ENCODE measurements at places on chromosomes 5 and 9. TPM values are rescaled to one million over a fixed set of nuclear protein-coding genes. Genes with fewer than 3 reads are reported as not detected.

Gene C9orf50
- not detected for total RNA-seq

Gene PAEP
- not detected for total RNA-seq

Gene GDF9
- total RNA-seq, result 1.7 TPM

Gene C5orf15
- 39.2 TPM for total RNA-seq

Gene GBGT1
- total RNA-seq, result 3.9 TPM

Gene MAST4
- 21.9 TPM for total RNA-seq

Gene SLC27A6
- total RNA-seq, result not detected

Gene PCDHB14
- not detected for total RNA-seq

Gene B4GALT7
- total RNA-seq, result 38.5 TPM

Gene PDE6A
- total RNA-seq, result not detected

Gene SPINK1
- total RNA-seq, result not detected

Gene SLCO6A1
- not detected for total RNA-seq

Gene TRAF1
- total RNA-seq, result 50.5 TPM

Gene TMEM232
- total RNA-seq, result 1.7 TPM

Gene ANKDD1B
- not detected for total RNA-seq

Gene GKAP1
- total RNA-seq, result 12.4 TPM

Gene GRIA1
- total RNA-seq, result not detected

Gene HTR1A
- total RNA-seq, result not detected

Data from OCI-LY7 (cell line).